Panc1 (cell line): ENCODE measurements at places on chromosomes 7 and 10. TPM values are rescaled to one million over a fixed set of nuclear protein-coding genes. Genes with fewer than 3 reads are reported as not detected.

The COL1A2 gene
- 1.3 TPM for total RNA-seq

GRCh38 chr7:51033727-51034520 is 251.2 kb upstream of the GRB10 start:
- peaks cover 4% of the 10 kb centered on the region for H3K27me3 ChIP-seq
- H3K36me3 ChIP-seq = no peaks in the 10 kb centered on the region
- no peak overlapping the region for H3K4me3 ChIP-seq
- DNase-seq = no peak
- no peaks in the 10 kb centered on the region for H3K4me1 ChIP-seq

GRCh38 chr10:96719200-96719599 is 1.1 kb downstream of the PIK3AP1 start:
- H3K4me3 ChIP-seq = no peak overlapping the region
- peaks cover 12% of the 10 kb centered on the region; the same call in 1 of the 2 replicates for H3K27me3 ChIP-seq
- H3K27ac ChIP-seq = no peak overlapping the region
- peaks cover 2% of the 10 kb centered on the region; the same call in 1 of the 2 replicates for H3K36me3 ChIP-seq
- H3K4me1 ChIP-seq = peaks cover 4% of the 10 kb centered on the region
- no peak for DNase-seq

GRCh38 chr7:14846405-14846804 is 56.1 kb downstream of the DGKB start:
- no peak overlapping the region for H3K27ac ChIP-seq
- no peaks in the 10 kb centered on the region for H3K36me3 ChIP-seq
- H3K4me1 ChIP-seq = no peaks in the 10 kb centered on the region
- no peaks in the 10 kb centered on the region for H3K27me3 ChIP-seq
- DNase-seq = no peak
- H3K4me3 ChIP-seq = no peak overlapping the region

- no peaks in the 10 kb centered on the region for H3K36me3 ChIP-seq
- no peak overlapping the region for H3K27ac ChIP-seq
- H3K4me1 ChIP-seq = no peaks in the 10 kb centered on the region
- H3K27me3 ChIP-seq = no peaks in the 10 kb centered on the region
- no peak for DNase-seq
These were observed 975.7 kb upstream of the MBL2 start for GRCh38 chr10:53748319-53748718.
